ENCODE measurements at places on chromosomes 12 and 14. TPM values are rescaled to one million over a fixed set of nuclear protein-coding genes. Genes with fewer than 3 reads are reported as not detected.

DNA sequence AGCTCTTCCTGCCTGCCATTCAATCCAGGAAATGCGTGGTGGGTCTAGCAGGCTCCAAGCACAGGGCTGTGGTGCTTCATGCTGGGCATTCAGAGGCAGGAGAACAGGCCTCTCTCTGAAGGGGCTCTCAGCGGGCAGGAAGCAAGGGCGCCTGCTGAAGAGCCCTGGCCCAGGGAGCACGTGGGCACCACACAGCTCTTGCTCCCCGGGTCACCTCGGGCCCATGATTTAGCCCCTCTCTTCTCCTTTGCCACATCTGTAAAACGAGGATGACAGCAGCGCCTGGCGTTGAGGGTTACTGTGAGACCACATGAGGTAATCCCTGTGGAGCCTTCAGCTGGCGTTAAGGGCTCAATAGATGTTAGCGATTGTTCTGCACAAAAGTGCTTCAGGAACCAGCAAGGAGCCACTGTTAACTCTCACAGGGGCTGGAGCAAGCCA, 37.6 kb upstream of the SPTLC2 start:
- no peaks in the 10 kb centered on the region for H3K27me3 ChIP-seq
- no peak overlapping the region for H3K27ac ChIP-seq
- peaks cover 4% of the 10 kb centered on the region for H3K4me1 ChIP-seq
- DNase-seq: no peak
- no peaks in the 10 kb centered on the region for H3K36me3 ChIP-seq

Gene ACOT4
- 1.8 TPM for total RNA-seq

Gene MYO1H
- total RNA-seq: not detected

DNA sequence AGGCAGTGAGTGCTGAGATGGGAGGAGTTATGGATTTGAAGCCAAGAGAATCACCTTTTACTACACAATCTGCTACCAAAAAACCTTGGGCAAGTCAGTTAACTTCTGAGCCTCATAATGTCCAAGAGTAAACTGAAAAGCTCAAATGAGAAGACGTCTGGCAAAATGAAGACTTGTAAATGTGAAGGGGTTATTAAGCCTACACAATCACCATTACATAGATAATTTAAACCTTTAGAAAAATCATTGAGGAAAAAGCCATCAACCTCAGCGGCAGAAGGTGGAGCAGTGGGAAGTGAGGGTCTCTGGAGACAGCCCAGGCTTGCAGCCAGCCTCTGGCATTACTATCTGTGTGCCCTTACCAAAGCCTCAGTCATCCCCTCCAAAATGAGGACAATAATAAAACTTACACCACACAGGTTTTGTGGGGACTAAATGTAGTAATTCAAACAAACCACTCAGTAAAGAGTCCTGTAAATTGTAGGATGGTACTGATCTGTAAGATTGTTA, 50.5 kb upstream of the CCDC175 start:
- no peak for DNase-seq
- no peak overlapping the region for H3K27ac ChIP-seq

- no peak for DNase-seq
- peaks cover 63% of the 10 kb centered on the region for H3K4me1 ChIP-seq
- H3K27me3 ChIP-seq: no peaks in the 10 kb centered on the region
- H3K36me3 ChIP-seq: peaks cover 14% of the 10 kb centered on the region
- H3K27ac ChIP-seq: peak overlapping the region; percentile 93
Measured at GRCh38 chr12:53500142-53500775, 824 bp upstream of the TARBP2 start.

DNA sequence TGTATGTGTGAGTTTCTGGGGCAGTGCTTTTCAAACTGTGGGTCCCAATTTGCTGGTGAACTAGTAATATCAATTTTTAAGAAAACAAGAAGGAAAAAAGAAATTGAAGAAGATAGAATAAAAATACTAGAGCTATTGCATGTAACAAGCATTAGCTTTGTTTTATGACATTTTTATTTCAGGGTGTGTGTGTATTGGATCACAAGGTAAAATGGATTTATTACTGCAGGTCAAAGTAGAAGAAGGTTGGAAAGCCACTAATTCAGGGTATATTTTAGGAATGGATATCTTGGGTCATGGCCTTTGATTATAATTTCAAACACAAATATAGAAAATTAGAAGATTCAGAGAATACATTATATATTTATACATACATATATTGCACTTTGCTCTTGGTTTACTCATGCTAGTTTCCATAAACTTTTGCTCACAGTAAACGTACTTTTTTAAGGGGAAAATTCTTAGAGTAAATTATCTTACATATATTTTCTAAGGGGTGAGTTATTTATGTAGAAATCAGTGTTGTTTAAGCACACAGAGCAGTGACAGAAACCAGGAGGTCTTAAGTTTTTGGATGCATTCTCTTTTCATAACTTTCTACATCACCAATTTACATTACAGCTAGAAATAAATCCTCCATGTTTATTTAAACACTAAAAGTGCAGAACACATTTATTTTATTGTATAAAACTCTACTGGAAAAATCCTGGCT, 34.5 kb upstream of the PPM1A start:
- H3K27ac ChIP-seq: no peak overlapping the region
- no peaks in the 10 kb centered on the region for H3K27me3 ChIP-seq
- no peak overlapping the region for H3K4me3 ChIP-seq
- H3K36me3 ChIP-seq: no peaks in the 10 kb centered on the region
- no peaks in the 10 kb centered on the region for H3K4me1 ChIP-seq

- peak; percentile 67 for DNase-seq
- no peaks in the 10 kb centered on the region for H3K4me1 ChIP-seq
- H3K27ac ChIP-seq: no peak overlapping the region
- H3K27me3 ChIP-seq: peaks cover 5% of the 10 kb centered on the region
Measured at GRCh38 chr14:57189070-57189469, 79.6 kb downstream of the EXOC5 start.
